Transverse colon (tissue), 4 donors: ENCODE measurements at places on chromosomes 11 and 22.

GRCh38 chr11:19918302-19919049, 205.8 kb downstream of the NAV2 start:
- DNase-seq, result no peak

DNA sequence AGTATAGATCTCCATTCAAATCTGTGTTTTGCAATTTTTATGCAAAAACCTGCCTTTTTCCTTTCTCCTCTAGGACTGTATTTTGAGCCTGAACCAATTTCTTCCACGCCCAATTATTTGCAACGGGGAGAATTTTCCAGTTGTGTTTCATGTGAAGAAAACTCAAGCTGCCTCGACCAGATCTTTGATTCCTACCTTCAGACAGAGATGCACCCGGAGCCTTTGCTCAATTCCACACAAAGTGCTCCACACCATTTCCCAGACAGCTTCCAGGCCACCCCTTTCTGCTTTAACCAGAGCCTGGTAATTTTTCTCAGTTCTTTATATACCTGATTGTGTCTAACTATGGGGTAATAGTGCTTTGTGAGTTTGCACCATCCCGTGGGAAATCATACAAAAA, 8.0 kb downstream of the POU2AF3 start:
- DNase-seq, result no peak

GRCh38 chr11:124944565-124944964, 8.7 kb upstream of the HEPACAM start:
- DNase-seq, result no peak

DNA sequence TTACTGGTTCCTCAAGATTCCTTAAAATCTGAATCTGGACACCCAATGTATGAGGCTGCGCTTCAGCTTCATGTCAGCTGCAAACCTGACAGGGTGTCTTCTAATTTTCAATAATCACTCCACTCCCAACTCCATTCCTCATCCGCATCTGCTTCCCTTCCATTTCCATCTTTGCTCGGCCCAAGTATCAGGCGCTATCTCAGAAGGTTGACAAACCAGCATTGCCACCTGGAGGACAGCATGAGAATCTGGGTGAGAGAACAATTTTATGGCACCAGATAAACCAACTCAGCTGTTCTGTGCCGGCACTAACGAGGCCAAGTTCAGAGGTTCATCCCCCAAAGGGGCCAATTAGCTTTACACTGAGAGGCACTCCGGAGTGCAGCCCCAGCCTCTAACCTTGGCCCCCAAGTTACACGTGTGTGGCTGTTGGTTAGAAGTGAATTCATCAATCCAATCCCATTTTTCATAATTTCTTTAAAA, 79.1 kb upstream of the LMO2 start:
- peak; percentile 32 for DNase-seq

- DNase-seq, result no peak
Measured at GRCh38 chr11:20399498-20399897, 12.0 kb downstream of the PRMT3 start.

- peak; percentile 15 for DNase-seq
Measured at GRCh38 chr11:115222218-115222862, 281.9 kb downstream of the CADM1 start.
